GM18507 (cell line): ENCODE measurements at places on chromosomes 5 and 9.

GRCh38 chr9:90419221-90419851 lies 223.3 kb downstream of the DIRAS2 start:
- no peak for DNase-seq

DNA sequence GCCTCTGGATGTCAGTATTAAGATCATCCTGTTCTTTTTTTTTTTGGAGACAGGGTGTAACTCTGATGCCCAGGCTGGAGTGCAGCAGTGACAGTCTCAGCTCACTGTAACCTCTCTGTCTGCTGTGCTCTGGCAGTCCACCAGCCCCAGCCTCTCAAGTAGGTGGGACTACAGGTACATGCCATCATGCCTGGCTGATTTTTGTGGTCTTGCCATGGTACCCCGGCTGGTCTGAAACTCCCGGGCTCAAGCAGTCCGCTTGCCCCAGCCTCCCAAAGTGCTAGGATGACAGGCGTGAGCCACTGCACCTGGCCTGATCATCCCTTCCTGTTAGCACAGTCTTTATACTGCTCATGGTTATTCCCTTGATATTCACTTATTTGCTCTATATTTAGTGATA lies 3.5 kb downstream of the KDM4C start:
- no peak for DNase-seq

- no peak for DNase-seq
Measured at GRCh38 chr5:127031147-127031862, 947 bp upstream of the MARCHF3 start.

GRCh38 chr5:151611127-151611775 lies 20.1 kb upstream of the FAT2 start:
- DNase-seq = no peak

DNA sequence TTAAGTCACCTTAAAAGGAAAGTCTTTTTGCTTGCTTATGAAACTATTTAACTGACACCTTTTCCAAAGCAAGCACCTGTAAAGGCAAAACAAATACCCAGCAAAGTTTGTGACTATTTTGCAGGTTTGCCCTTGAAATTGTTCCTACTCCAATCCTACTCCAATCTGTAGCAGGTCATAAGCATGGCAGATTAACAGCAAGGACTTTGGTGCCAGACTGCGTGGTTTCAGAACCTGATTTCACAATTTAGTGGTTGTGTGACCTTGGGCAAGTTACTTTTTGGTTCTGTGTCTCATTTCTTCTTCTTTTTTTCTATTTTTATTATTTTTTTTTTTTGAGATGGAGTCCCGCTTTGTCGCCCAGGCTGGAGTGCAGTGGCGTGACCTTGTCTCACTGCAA lies 282.1 kb downstream of the RFX3 start:
- DNase-seq = no peak

DNA sequence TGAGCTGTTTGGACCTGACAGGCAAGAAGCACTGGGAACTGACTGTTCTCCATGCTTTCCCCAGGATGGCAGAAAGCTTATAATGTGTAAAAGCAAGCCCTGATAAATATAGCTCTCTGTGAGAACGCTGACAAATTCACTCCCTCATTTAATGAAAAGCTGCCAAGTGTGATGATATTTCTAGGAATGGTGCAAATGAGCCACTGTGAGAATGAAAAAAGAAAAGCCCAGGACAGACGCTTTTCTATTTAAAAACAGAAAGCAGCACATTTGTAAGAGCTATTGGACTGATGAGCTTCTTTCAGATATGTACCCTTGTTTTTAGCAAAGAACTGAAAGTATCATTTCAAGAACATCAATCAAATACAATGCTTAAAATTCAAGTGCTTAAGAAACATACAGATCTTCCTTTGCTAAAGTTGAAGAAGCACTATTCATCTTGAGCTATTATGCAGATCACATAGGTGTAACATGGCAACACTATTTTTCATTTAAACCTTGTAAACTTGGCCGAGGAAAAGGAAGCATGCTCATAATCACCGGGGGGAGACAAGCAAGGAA lies 842.6 kb upstream of the ACO1 start:
- DNase-seq = no peak

DNA sequence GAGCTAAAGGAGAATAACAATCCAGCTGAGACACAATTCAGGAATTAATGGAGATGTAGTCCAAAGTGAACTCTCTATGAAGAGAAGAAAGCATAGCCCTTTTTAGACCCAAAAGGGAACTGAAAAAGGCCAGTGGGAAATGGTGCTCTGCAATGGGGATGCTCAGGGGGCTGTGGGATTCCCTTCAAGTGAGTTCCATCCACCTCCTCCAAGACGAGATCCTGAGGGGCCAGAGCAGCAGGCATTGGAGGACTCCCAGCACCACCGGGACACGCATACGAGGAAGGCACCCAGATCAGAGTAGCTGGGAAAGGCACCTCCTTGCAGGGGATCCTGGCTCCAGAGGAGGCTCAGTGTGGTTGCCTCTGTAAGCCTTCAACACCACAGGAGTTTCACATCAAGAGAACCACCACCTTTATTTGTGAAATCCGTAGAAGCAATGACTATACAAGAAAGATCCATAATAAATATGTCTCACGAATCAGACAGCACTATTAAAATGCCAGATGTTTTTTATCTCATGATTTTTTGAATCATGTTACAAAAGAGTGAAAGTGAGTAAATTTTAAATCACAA lies 288.2 kb downstream of the MED10 start:
- no peak for DNase-seq

- DNase-seq = no peak
Measured at GRCh38 chr9:34370970-34371880, 5.5 kb downstream of the MYORG start.

DNA sequence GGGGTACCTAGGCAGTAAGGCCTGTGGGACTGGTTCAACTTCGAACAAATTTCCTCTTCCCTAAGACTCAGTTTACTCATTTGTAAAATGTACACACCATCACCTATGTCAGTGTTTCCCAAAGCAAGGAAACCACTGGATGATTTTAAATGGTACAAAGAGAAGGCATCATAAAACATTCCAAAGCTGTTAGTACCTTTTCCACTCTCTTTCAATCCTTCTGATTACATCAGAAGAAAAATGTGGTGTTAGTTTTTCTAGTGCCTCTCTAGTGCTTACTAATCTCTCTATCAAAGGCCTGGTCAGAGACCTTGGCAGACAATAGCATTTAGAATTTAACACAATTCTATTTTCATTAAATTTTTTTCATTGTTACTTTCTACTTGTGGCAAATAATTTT lies 18.1 kb downstream of the NR6A1 start:
- no peak for DNase-seq

- no peak for DNase-seq
Measured at GRCh38 chr5:78615697-78616096, 32.9 kb downstream of the LHFPL2 start.

DNA sequence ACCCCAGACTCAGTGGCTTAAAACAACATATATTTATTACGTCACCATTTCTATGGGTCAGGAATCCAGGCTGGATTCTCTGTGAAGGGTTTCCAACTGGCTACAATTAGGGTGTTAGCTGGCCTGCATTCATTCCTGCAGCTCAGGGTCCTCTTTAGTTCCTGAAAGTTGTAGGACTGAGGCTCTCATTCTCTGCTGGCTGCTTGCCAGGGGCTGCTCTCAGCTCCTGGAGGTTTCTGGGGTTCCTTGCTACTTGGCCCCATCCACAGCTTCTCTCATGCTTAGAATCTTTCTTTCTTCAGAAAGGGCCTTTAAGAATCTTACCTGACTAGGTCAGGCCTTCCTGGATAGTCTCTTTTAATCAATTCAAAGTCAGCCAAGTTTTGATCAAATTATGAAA lies 424.6 kb downstream of the GADD45G start:
- DNase-seq = no peak

- DNase-seq = no peak
Measured at GRCh38 chr9:124964056-124964455, 23.2 kb upstream of the GOLGA1 start.

DNA sequence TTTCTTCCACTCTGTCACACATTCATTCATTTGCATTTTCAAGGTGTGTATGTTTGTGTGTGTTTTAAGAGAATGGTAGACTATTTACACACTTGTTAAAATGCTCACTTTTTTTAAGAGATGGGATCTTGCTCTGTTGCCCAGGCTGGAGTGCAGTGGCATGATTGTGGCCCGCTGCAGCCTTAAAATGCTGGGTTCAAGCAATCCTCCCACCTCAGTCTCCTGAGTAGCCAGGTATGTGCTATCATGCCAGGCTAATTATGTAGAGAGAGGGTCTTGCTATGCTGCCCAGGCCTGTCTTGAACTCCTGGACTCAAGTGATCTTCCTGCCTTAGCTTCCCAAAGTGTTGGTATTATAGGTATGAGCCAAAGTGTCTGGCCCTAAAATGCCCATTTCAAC lies 173.5 kb downstream of the PDE4D start:
- DNase-seq = no peak

GRCh38 chr5:35884773-35885172 lies 28.1 kb downstream of the IL7R start:
- DNase-seq = no peak

DNA sequence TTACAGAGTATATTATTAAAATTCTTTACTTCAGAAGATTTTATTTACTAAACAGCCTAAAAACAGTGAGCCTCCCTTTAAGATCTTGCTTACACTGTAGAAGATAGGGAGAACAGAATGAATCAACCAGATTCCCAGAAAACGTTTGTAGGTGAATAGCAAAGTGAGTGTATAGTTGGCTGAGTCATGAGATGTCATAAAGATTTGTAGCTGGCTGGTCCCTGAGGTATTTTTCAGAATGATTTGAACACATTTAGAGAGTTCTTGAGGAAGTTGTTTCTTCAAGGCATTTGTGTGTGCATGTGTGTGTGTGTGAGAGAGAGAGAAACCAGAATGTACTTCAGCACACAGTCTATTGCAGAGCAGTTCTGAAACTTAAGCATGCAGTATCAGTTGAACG lies 159.4 kb upstream of the PRR16 start:
- no peak for DNase-seq

DNA sequence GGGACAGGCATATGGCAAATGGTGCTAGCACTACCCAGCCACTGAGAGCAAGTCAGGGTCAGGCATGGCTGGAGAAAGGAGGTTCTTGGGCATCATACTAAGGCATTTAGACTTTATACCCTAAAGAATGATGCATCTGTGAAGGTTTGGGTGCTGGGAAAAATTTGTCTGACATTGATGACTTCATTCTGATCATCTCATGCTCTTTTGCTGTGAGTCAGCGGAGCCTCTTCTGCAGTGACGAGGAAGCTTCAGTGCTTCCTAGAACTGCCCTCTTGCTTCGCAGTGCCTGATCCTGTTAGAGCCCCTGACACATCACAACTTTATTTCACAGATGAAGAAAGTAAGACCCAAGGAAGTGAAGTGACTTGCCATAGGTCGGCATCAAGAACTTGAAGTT lies 266.6 kb upstream of the GAS1 start:
- DNase-seq = no peak

DNA sequence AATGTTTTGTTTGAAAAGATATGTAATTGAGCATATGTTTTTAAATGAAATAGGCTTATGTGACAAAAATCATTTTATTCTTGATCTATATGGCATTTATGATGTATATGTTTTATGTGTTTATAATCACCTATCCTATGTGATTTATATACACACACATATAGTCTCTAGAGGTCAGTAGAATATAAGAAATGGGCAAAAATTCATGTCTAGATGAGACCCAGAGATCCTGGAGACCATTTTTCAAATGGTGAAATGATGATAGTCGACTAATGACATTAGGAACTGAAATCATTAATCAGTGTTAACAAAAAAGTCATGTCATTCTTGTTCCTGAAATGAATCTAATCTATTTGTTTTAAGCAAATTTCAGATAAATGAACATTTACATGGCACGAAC lies 709.2 kb upstream of the WWC1 start:
- no peak for DNase-seq

DNA sequence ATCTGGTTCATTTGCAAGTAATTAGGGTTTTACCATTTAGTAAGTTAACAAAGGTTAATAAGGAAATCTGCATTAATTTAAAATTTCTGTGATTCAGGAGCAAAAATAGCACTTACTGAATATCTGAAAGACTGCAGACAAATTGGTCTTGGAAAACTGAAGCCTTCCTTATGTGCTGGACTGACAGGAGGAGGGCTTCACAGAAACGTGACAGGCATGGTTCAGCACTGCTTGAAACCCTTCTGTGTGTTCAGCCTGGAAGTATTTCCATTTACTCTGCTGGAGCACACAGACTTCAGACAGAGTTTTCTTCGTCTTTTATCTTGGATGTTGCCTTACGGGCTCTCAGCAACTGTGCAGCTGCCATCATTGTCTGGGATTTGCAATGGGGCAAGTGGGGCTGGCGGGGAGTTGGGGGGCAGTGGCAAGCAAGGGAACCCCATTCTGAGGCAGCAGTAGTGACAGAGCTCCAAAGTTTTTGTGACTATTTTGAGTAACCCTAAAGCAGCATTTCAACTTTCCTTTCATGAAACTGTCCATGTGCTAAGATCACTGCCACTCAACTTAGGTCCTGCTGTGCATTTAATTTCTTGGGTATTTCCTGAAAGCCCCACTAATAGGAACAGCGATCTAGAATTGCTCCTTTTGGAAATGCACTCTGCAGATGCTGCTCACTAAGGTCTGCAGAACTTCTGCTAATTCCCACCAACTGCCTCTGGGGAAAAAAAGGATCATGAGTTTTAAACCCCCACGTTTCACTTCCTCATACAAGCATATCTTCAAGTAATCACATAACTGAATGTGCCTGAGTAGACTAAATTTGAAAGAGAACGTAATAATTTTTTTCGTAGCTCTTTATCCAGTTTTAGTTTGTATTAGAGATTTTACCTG lies 56.6 kb downstream of the KCNN2 start:
- DNase-seq = peak; percentile 4

GRCh38 chr9:86670536-86670935 lies 276.8 kb downstream of the GAS1 start:
- no peak for DNase-seq

GRCh38 chr9:9920425-9921060 lies 692.3 kb downstream of the PTPRD start:
- no peak for DNase-seq

- DNase-seq = no peak
Measured at GRCh38 chr9:26296910-26297572, 595.6 kb downstream of the CAAP1 start.

GRCh38 chr9:99353408-99353807 lies 131.3 kb downstream of the SEC61B start:
- DNase-seq = no peak

- no peak for DNase-seq
Measured at GRCh38 chr9:123033864-123034601, 566 bp downstream of the GPR21 start.

GRCh38 chr5:96942911-96943310 lies 7.0 kb downstream of the LNPEP start:
- no peak for DNase-seq

GRCh38 chr9:131114084-131114535 lies 11.3 kb upstream of the NUP214 start:
- DNase-seq = no peak
